Tongue (tissue), 3 donors: ENCODE measurements at places on chromosomes 7 and 10. TPM values are rescaled to one million over a fixed set of nuclear protein-coding genes. Genes with fewer than 3 reads are reported as not detected.

The PRRT4 gene
- total RNA-seq, result 7.6 TPM

The SLC26A3 gene
- not detected for total RNA-seq

The EIF5AL1 gene
- total RNA-seq, result 0.10 TPM

The VAX1 gene
- total RNA-seq, result not detected

The SUGCT gene
- 9.9 TPM for total RNA-seq

The RTKN2 gene
- total RNA-seq, result 8.1 TPM

The ELN gene
- total RNA-seq, result 208 TPM

The PDLIM1 gene
- total RNA-seq, result 41.1 TPM

The NACAD gene
- 5.1 TPM for total RNA-seq

The SUV39H2 gene
- 16.6 TPM for total RNA-seq

The AGAP5 gene
- 5.2 TPM for total RNA-seq

The ABCC2 gene
- 0.72 TPM for total RNA-seq

The TYW1B gene
- total RNA-seq, result 6.2 TPM

The GIMAP5 gene
- total RNA-seq, result 23.8 TPM

The CH25H gene
- 0.21 TPM for total RNA-seq

The UPK3B gene
- 2.2 TPM for total RNA-seq
